ENCODE measurements at places on chromosomes 7 and 10.

- no peak for DNase-seq
Measured at GRCh38 chr7:5590596-5591277, 167.1 kb upstream of the TNRC18 start.

GRCh38 chr10:129294944-129295343 is 172.1 kb upstream of the MGMT start:
- no peak for DNase-seq

- DNase-seq, result no peak
Measured at GRCh38 chr10:94129393-94130130, 135.8 kb downstream of the PLCE1 start.

DNA sequence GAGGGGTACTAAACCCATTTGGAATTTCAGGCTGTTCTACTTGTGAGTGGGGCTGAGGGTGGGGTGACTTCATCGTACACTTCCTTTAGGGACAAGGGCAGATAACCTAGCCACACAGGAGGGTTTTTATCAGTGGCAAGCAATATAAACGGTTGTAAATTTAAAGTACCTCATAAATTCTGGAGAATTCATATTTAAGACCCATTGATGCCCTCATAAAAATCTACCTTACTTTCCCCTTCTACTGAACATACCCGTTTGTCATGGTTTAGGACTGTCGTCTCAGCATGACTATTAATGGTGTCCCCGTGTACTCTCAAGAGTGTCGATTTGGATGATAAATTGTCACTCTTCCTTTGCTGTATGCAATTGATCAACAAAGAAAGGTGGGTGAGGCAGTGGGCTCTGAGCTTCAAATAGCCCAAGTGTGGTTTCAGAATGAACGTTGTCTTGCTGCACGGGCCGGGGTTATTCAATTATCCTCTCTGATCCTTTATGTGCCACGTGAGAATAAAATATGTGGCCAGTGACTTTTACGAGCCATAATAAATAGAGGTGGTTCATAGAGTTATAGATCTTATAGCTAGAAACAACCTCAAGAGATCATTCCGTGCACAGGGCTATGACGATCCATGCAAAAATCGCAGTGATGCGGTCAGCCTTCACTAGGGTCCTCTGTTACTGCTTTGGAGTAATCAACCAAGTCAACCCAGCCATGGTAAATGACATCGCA is 82.2 kb downstream of the FAM107B start:
- DNase-seq, result no peak

- DNase-seq, result no peak
Measured at GRCh38 chr7:35727571-35727970, 32.6 kb upstream of the HERPUD2 start.

DNA sequence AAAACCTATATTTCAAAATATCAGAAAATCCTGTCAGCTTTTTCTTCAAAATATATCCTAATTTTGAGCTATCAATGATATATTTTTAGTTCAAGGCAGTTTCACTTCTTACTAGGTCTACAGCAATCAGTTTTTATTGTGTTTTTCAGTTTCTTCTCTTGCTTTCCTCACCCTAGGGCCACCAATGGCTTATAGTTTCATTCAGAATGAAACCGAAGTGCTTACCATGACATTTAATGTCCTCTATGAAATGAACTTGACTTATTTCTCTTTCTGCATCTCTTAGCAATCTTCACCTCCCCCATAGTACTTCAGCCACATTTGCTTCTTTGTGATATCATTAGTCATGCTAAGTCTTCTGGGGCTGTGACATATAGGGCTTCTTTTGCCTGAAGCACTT is 100.3 kb downstream of the ARL5B start:
- DNase-seq, result no peak

- DNase-seq, result no peak
Measured at GRCh38 chr10:122471531-122472177, 10.3 kb downstream of the HTRA1 start.

- no peak for DNase-seq
Measured at GRCh38 chr10:121899727-121900126, 28.1 kb downstream of the ATE1 start.

GRCh38 chr7:101632641-101633040 is 3.5 kb upstream of the MYL10 start:
- DNase-seq, result no peak

GRCh38 chr7:96720843-96721242 is 11.2 kb upstream of the SEM1 start:
- DNase-seq, result no peak

DNA sequence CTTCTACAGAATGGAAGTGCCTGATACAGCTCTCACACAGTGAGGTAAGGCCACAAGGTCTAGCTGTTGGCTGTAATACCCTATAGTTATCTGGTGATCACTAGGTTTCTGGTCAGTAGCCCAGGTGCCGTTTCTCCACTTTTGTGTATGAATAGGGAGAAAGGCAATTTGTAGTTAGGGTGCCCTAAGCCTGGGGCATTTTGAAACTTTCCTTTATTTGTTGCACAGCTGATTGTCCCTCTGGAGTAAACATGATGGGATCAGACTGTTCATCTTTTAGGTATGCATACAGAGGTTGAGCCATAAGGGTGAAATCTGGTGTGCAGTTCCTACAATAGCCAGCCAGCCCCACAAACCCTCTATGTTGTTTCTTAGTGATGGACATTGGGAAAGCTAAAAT is 112.4 kb downstream of the ANKRD26 start:
- no peak for DNase-seq

All from central memory CD8-positive, alpha-beta T cell (primary cell).